Mesothelial cell of epicardium (in vitro differentiated cells): ENCODE measurements at places on chromosomes 7 and 10. TPM values are rescaled to one million over a fixed set of nuclear protein-coding genes. Genes with fewer than 3 reads are reported as not detected.

- H3K27ac ChIP-seq = no peak overlapping the region
- no peaks in the 10 kb centered on the region for H3K36me3 ChIP-seq
- no peak for DNase-seq
- no peak overlapping the region for H3K4me3 ChIP-seq
- H3K4me1 ChIP-seq = no peaks in the 10 kb centered on the region
Measured at GRCh38 chr7:140990193-140990962, 24.4 kb downstream of the MRPS33 start.

The GDF2 gene
- total RNA-seq = not detected in 3 replicates

DNA sequence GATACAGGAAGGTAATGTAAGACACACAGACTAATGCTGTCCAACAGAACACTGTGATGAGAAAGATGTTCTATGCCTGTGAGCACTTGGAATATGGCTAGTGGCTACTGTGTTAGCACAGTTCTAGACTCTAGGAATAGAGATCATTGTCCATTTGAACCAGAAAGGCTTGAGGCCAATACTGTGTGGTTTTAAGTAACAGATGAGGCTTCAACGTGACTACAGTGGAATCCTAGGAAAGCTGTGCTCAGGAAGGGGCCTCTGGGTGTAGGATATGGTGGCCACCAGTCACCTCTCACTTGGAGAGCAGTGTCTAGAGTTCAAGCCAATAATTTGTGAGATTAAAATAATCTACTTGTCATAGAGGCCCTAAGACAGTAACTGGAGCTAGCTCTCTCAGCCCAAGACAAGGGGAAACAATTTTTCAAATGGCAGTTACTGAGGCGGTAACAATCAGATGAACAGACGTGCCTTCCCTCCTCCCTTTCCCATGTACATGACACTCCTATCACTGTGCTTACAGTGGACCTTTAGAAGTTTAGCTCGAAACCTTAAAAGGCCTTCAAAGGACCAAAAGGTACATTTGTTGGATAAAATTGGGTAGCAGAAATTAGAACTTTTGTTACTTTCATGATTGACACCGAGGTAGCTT is 10.2 kb downstream of the ZDHHC16 start:
- H3K27me3 ChIP-seq = no peaks in the 10 kb centered on the region
- no peak overlapping the region for H3K4me3 ChIP-seq
- DNase-seq = no peak
- no peak overlapping the region for H3K27ac ChIP-seq

- DNase-seq = no peak
- no peaks in the 10 kb centered on the region for H3K27me3 ChIP-seq
- no peak overlapping the region for H3K4me3 ChIP-seq
- no peak overlapping the region for H3K27ac ChIP-seq
Measured at GRCh38 chr10:79088176-79088575, 19.4 kb downstream of the ZMIZ1 start.

The EMX2 gene
- 2.0 to 3.0 TPM (median 2.8 TPM) in 3 replicates for total RNA-seq

The PDSS1 gene
- 7.7 to 9.1 TPM (median 8.7 TPM) in 3 replicates for total RNA-seq
